ENCODE measurements at places on chromosomes 12 and 14. TPM values are rescaled to one million over a fixed set of nuclear protein-coding genes. Genes with fewer than 3 reads are reported as not detected.

GRCh38 chr14:51566831-51567582 is 84.7 kb upstream of the FRMD6 start:
- no peaks in the 10 kb centered on the region for H3K4me1 ChIP-seq
- no peak overlapping the region for H3K4me3 ChIP-seq
- H3K27ac ChIP-seq, result no peak overlapping the region
- DNase-seq, result no peak

DNA sequence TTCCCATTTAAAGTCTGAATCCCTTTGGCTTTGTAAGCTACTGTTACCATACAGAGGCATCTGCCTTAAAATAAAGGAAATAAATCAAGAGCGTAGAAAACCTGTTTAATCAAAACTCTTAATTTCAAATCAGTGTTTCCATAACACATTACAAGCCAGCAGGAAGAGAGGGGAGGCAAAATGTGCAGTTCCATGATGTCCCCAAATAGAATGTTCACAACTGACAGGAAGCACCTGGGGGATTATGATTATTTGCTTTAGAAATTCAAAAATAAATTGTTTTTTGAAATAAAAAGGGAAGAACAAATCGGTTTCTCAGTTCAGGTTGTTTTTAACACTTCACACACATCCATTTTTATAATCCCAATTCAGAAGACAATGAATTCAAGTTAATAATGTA is 21.4 kb downstream of the SOCS2 start:
- H3K4me3 ChIP-seq, result peak overlapping the region; percentile 63
- H3K27ac ChIP-seq, result peak overlapping the region; percentile 72
- peaks cover 7% of the 10 kb centered on the region for H3K4me1 ChIP-seq
- H3K36me3 ChIP-seq, result no peaks in the 10 kb centered on the region

- peak overlapping the region; percentile 43 for H3K27ac ChIP-seq
- H3K27me3 ChIP-seq, result no peaks in the 10 kb centered on the region
- no peaks in the 10 kb centered on the region for H3K36me3 ChIP-seq
- DNase-seq, result peak; percentile 53
- peaks cover 81% of the 10 kb centered on the region for H3K4me1 ChIP-seq
These were observed 32.2 kb downstream of the SUSD6 start for GRCh38 chr14:69643430-69644200.

- no peaks in the 10 kb centered on the region for H3K27me3 ChIP-seq
- DNase-seq, result peak; percentile 34
- H3K27ac ChIP-seq, result peak overlapping the region; percentile 97
These were observed 1.6 kb downstream of the FMNL3 start for GRCh38 chr12:49705479-49706134.

GRCh38 chr12:54765652-54766051 is 88.7 kb upstream of the MUCL1 start:
- H3K27me3 ChIP-seq, result peaks cover 2% of the 10 kb centered on the region
- no peak overlapping the region for H3K27ac ChIP-seq
- DNase-seq, result no peak
- H3K4me1 ChIP-seq, result no peaks in the 10 kb centered on the region
- H3K4me3 ChIP-seq, result no peak overlapping the region

DNA sequence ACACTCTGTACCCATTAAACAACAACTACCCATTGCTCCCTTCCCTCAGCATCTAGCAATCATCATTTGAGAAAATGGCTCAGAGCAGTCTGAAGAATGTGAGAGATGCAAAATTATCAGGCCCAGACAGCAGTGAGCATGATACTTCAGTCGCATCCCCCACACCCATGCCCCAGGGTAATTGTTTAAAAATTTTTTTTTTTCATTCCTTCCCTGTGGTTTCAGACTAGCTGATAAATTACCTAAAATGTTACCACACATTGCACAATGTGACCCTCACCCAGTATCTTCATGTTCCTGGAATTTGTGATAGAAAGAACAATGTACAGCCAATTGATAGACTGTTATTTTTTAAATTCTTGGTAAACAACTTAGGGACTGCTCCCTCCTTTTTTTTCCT is 11.3 kb upstream of the USP15 start:
- H3K4me1 ChIP-seq, result peaks cover 36% of the 10 kb centered on the region
- no peaks in the 10 kb centered on the region for H3K36me3 ChIP-seq
- DNase-seq, result no peak

DNA sequence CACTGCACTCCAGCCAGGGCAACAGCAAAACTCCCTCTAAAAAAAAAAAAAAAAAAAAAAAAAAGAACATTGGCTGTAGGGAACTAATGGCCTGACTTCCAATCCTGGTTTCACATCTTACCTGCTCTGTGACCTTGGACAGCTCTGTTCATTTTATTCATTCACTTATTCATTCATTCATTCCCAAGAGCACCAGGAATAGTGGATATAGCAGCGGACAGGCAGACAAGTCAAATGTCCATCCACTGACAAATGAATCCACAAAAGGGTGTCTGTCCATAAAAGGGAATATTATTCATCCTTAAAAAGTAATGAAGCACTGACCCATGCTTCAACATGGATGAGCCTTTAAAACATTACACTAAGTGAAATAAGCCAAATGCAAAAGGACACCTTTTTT is 27.6 kb upstream of the C12orf76 start:
- DNase-seq, result no peak
- no peaks in the 10 kb centered on the region for H3K27me3 ChIP-seq
- no peak overlapping the region for H3K27ac ChIP-seq
- H3K36me3 ChIP-seq, result no peaks in the 10 kb centered on the region
- no peak overlapping the region for H3K4me3 ChIP-seq
- H3K4me1 ChIP-seq, result peaks cover 22% of the 10 kb centered on the region

- peaks cover 55% of the 10 kb centered on the region for H3K27me3 ChIP-seq
- no peak for DNase-seq
- no peak overlapping the region for H3K27ac ChIP-seq
- H3K36me3 ChIP-seq, result no peaks in the 10 kb centered on the region
- no peak overlapping the region for H3K4me3 ChIP-seq
These were observed 50.1 kb upstream of the EIF5 start for GRCh38 chr14:103283916-103284315.

GRCh38 chr14:104937161-104937560 is 12.5 kb downstream of the PLD4 start:
- peaks cover 24% of the 10 kb centered on the region for H3K27me3 ChIP-seq
- no peak overlapping the region for H3K4me3 ChIP-seq
- H3K27ac ChIP-seq, result no peak overlapping the region
- no peaks in the 10 kb centered on the region for H3K36me3 ChIP-seq
- H3K4me1 ChIP-seq, result peaks cover 8% of the 10 kb centered on the region

DNA sequence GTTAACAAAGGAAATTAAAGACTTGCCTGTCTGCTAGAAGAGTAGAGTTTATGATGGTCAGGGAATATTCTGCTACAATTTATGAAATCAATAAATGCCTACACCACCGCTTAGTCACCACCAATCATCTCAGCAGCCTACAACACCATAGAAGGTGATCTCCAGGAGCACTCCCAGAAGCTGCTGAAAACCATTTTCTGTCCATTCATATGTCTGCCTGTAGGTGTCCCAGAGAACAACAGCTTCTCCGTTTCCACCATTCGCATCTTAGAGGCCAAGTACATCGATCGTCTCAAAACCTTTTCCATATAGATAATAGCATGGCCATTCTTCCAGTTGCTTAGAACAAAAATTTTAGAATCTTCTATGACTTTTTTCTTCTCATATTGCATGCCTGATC is 303.4 kb downstream of the KCNC2 start:
- no peak for DNase-seq
- no peak overlapping the region for H3K4me3 ChIP-seq
- no peaks in the 10 kb centered on the region for H3K27me3 ChIP-seq
- H3K4me1 ChIP-seq, result no peaks in the 10 kb centered on the region

DNA sequence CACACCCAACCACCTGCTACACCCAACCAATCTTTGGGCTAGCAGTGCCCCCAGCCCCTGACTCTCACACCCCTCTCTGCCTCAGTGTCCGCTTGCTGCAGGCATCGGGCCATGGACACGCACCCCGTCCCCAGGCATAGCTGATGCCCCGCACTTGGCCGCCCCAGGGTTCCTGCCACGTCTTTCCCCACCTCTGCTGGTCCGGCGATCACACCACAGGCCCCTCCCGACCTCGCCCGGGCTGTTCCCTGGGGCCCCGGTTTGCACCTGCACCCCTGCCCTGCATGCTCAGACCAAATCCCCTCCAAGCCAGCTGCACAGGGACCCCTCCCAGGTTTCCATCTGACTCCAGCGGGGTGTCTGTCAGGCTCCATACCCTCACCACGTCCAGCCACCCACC is 38.3 kb downstream of the BEGAIN start:
- no peak overlapping the region for H3K27ac ChIP-seq
- H3K27me3 ChIP-seq, result no peaks in the 10 kb centered on the region
- H3K4me3 ChIP-seq, result no peak overlapping the region
- H3K36me3 ChIP-seq, result no peaks in the 10 kb centered on the region

GRCh38 chr14:87687420-87687819 is 305.6 kb downstream of the GALC start:
- no peaks in the 10 kb centered on the region for H3K4me1 ChIP-seq
- no peak overlapping the region for H3K27ac ChIP-seq
- H3K27me3 ChIP-seq, result no peaks in the 10 kb centered on the region
- no peaks in the 10 kb centered on the region for H3K36me3 ChIP-seq

DNA sequence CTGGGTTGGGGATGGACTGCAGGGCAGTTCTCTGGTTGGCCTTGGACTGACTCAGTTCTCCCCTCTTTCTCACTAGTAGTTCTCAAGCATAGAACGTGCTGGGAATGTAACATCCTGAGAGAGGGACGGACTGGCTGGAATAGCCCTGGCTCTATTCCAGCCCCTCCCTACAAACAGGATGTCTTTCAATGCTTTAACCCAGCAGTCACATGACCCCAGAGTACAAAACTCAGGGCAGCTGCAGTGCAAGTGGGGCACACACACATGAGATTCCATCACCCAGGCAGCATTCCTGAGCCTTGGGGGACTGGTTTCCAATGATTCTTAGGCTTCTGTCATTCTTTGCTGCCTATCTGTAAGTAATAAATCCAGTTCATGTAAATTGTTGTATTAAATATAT is 1.6 kb upstream of the ACOT6 start:
- H3K36me3 ChIP-seq, result no peaks in the 10 kb centered on the region
- DNase-seq, result no peak
- no peak overlapping the region for H3K27ac ChIP-seq
- H3K4me3 ChIP-seq, result no peak overlapping the region

- H3K27me3 ChIP-seq, result no peaks in the 10 kb centered on the region
- no peak overlapping the region for H3K4me3 ChIP-seq
- no peaks in the 10 kb centered on the region for H3K36me3 ChIP-seq
- no peak for DNase-seq
- no peak overlapping the region for H3K27ac ChIP-seq
These were observed 110.0 kb downstream of the EFCAB11 start for GRCh38 chr14:89844508-89844907.

GRCh38 chr12:41468756-41469155 is 280.6 kb downstream of the PDZRN4 start:
- no peak for DNase-seq
- H3K36me3 ChIP-seq, result no peaks in the 10 kb centered on the region
- H3K27ac ChIP-seq, result no peak overlapping the region
- H3K4me1 ChIP-seq, result no peaks in the 10 kb centered on the region
- no peaks in the 10 kb centered on the region for H3K27me3 ChIP-seq

DNA sequence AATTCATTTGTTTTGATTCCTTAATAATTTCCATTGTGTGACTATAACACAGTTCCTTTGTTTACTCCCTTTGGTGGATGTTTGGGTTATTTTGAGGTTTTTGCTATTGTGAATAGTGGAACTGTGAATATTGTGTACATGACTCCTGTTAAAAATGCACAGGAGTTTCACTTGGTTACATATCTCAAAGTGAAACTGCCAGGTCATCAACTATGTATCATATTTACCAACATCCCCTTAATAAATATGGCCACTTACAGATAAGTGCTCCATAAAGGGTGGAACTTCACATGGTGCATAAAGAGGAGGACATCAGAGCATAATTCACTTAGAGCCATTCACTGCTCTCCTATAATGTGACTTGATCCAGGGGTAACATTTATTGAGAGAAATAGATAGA is 328.9 kb downstream of the SEC23A start:
- no peak for DNase-seq
- H3K27ac ChIP-seq, result no peak overlapping the region
- H3K4me1 ChIP-seq, result no peaks in the 10 kb centered on the region
- H3K36me3 ChIP-seq, result no peaks in the 10 kb centered on the region
- H3K4me3 ChIP-seq, result no peak overlapping the region
- no peaks in the 10 kb centered on the region for H3K27me3 ChIP-seq

DNA sequence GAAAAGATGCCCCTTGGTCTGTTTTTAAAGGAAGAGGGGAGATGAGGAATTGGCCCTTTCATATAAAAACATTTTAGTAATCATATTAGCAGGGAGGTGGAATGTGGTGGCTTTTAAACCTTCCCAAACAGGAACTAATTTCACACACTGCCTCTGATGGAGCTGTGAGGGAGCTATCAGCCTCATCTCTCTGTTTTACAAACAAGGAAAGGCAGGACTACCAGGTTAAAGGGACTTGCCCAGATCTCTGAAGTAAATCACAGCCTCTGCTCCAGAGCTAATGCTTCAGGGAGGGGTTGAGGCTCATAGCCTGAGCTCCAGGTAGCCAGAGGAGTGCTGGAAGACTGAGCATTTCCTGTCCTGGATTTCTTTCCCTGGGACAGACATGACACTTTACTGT is 1.1 kb upstream of the BMP4 start:
- H3K4me3 ChIP-seq, result no peak overlapping the region
- peaks cover 7% of the 10 kb centered on the region for H3K27me3 ChIP-seq
- DNase-seq, result no peak
- H3K36me3 ChIP-seq, result no peaks in the 10 kb centered on the region
- no peak overlapping the region for H3K27ac ChIP-seq

- peaks cover 27% of the 10 kb centered on the region for H3K27me3 ChIP-seq
- no peak for DNase-seq
- H3K4me1 ChIP-seq, result no peaks in the 10 kb centered on the region
- no peak overlapping the region for H3K27ac ChIP-seq
These were observed 40.1 kb upstream of the STAB2 start for GRCh38 chr12:103546959-103547358.

- peaks cover 18% of the 10 kb centered on the region for H3K27me3 ChIP-seq
- no peak overlapping the region for H3K27ac ChIP-seq
- DNase-seq, result no peak
- H3K36me3 ChIP-seq, result no peaks in the 10 kb centered on the region
- H3K4me3 ChIP-seq, result no peak overlapping the region
These were observed 1.7 kb upstream of the LIN7A start for GRCh38 chr12:80939231-80939950.

- no peak for DNase-seq
- no peaks in the 10 kb centered on the region for H3K27me3 ChIP-seq
- no peaks in the 10 kb centered on the region for H3K36me3 ChIP-seq
- no peaks in the 10 kb centered on the region for H3K4me1 ChIP-seq
These were observed 401.8 kb downstream of the BTG1 start for GRCh38 chr12:91743704-91744321.

DCP1B gene
- polyA plus RNA-seq, result 1.4 TPM

CEP170B gene
- polyA plus RNA-seq, result 9.1 TPM

CMA1 gene
- not detected for polyA plus RNA-seq

WNT5B gene
- 2.4 TPM for polyA plus RNA-seq

ERBB3 gene
- 7.8 TPM for polyA plus RNA-seq

SERPINA5 gene
- polyA plus RNA-seq, result 4.9 TPM

MYO1A gene
- 0.01 TPM for polyA plus RNA-seq

TCL1B gene
- not detected for polyA plus RNA-seq

BCL11B gene
- polyA plus RNA-seq, result not detected

ZNF84 gene
- polyA plus RNA-seq, result 4.6 TPM
